ENCODE measurements at places on chromosomes 2 and 18.

GRCh38 chr2:63850649-63851048 lies 9.0 kb downstream of the UGP2 start:
- no peak for DNase-seq

DNA sequence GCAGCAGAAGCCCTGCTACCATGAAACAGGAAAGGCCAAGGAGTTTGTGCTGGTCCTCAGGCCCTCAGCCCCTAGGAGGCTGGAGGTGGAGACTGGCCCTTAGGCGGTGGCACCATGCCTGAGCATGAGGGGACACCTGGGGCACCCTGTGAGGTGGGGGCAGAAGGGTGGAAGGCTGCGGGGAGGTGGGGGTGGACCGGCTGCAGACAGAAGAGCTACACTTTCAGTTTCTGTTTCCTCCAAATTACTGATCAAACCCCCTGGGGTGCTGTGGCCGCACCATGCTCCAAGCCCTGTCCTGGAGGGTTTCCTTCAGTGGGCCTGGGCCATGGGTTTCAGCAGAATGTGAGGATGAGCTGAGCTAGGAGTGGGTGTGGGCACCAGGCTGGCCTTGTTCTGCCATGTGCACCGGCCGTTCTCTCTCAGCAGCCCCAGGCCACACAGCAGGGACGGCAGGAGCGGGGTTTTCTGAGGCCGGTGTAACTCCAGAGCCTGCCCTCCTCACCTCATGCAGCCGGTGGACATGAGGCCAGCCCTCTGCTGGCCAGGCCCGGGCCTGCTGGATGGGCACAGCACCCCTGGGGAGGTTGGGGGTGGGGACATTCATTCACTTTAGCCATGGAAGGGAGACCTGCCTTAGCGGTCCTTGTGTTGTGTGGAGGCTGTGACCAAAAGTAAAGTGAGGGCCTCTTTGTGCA lies 51.5 kb downstream of the PLEKHB2 start:
- no peak for DNase-seq

DNA sequence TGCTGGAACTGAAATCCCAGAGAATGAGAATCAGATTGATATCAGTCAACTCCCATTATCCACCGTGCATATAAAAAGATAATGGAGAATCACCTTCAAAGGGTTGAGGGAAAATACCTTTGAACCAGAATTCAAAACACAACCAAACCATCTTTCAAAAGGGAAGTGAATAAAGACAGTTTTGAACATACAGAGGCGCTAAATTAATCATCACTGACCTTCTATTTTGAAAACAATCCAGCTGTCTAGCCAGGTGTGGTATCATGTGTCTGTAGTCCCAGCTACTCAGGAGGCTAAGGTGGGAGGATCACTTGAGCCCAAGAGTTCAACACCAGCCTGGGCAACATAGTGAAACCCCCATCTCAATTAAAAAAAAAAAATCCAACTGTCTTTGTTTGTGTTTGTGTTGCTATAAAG lies 63.6 kb downstream of the TRABD2A start:
- DNase-seq: no peak

DNA sequence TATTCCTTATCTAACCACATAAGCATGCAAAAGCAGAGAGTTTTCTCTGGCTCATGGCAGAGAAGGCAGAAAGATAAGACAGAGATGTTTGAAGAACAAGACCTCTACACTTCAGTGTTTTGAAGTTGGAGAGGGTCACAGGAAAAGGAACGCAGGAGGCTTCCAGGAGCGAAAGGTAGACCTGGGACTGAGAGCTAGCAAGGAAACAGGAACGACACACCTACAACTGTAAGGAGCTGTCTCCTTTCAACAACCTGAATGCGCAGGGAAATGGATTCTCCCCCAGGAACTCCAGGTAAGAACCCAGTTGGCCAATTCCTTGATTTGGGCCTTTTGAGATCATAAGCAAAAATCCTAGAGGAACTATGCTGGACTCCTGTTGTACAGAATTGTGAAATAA lies 746.6 kb upstream of the DDX18 start:
- DNase-seq: no peak

DNA sequence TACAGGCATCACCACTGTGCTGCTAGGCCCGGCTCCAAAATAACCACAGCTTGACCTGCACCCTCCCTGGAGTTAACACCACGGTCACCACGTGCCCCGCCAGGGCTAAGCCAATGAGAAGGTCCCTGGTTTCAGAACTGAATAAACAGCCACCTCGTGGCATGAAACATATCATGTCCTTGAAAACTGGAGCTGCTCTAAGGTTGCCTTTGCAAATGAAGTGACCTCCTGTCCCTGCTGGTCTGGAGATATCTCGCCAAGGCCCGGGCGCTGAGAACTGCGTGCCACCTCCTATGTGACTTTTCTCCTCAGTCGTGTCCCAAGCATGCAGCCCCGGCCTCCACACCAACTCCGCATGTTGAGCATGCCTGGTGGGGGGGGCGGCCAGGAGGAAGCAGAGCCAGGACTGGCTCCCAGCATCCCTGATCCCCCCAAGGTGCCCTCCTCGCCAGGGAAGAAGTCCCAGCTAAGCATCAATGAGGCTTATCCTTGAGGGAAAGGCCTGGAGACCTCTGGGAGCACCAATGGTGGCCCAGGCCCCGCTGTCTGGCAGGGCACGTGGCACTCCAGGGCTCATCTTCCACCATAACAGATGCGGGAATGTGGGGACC lies 16.3 kb upstream of the KCNG2 start:
- no peak for DNase-seq

DNA sequence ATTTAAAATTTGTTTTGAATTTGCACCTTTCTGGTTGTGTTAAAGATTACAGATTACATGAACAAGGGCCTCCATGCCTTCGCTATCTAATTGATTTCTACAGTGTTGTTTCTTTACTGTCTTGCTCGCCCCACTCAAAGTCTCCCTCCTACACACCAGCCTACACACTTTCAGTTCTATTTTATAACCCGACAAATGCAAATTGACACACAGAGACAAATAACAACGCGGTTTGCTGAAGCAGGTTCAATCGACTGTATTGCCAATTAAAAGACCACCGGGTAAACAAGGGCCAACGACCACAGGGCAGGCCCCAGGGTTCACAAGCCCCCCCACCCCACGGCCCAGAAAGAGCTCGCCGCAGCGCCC lies 869 bp downstream of the STARD7 start:
- no peak for DNase-seq

GRCh38 chr18:54899500-54899899 lies 59.8 kb downstream of the CCDC68 start:
- no peak for DNase-seq

DNA sequence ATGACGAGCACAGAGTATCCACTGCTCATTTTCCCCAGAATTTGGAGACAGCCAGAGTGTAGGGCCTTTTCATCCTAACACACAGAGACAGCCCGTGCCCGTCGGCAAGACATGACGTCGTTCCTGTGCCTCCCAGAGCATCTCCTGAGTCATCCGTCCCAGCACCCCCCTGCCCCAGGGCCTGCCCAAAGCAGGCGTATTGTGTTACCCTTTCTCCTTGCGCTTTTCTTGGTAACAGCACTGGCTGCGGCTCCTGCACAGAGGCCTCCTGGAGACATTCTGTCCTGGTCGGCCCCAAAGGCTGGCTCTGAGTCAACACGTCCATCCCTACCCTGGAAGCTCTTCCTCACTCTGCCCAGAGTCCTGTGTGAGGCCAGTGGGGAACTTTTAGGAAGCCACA lies 217.1 kb downstream of the KLHL29 start:
- peak; percentile 89 for DNase-seq

DNA sequence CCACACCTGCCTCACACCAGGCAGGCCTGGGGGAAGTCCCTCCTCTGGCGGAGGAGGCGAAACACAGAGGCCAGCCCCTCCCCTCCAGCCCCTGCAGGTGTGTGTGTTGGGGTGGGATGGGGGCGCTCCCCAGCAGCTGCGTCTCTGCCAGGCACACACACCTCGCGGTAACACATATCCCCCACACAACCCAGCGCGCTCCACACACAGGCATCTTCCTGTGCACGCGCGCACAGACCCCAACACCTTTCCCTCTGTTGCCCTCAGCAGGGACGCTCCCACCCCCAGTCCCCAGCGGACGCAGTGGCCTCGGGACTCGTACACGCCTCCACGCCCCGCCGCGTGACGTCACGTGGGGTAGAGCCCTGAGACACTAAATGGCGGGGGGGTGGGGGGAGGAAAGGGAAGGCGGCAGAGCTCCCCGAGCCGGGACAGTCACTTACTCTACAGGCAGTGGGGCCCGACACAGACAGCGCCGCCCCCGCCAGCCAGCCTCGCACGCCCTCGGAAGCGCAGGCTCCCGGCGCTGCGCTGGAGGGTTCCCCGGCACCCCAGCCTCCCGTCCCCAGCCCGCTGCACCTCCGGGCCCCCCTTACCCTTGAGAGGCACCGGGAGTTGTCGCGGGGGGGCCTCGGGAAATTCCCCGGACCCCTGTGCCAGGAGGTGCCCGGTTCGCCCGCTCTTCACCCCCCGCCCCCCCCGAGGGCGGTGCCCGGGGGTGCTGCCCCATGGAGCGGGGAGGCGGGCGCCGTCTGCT lies at the start of gene WNT10A:
Gene WNT10A (plus strand): TSS at position 751 of the 757 bp plus-strand sequence. CDS start 144 bp downstream, outside the sequence.
- no peak for DNase-seq

GRCh38 chr2:52264488-52264887 lies 1232.6 kb upstream of the NRXN1 start:
- no peak for DNase-seq

GRCh38 chr2:136225950-136226835 lies 108.2 kb upstream of the CXCR4 start:
- DNase-seq: no peak

GRCh38 chr18:48252525-48252924 lies 156.7 kb downstream of the ZBTB7C start:
- DNase-seq: no peak

DNA sequence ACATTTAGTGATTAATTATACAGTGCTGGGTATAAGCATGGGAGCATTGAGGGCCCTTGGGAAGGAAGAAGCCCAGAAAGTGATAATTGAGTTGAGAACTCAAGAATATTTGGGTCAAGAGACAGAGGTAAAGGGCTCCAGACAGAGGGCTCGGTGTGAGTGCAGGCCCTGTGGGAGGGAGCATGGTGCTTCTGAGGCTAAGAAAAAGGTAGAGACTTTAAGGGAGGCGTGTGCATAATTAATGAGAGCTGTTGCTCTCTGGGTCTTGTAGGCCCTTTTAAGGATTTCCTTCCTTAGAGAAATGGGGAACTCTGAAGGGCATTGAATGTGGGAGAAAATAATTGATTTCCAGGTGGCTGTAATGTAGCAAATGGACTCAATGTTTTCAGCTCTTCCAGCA lies 735.0 kb upstream of the POU3F3 start:
- no peak for DNase-seq

- DNase-seq: no peak
Observed at GRCh38 chr2:134718023-134718816, 580 bp downstream of the TMEM163 start.

DNA sequence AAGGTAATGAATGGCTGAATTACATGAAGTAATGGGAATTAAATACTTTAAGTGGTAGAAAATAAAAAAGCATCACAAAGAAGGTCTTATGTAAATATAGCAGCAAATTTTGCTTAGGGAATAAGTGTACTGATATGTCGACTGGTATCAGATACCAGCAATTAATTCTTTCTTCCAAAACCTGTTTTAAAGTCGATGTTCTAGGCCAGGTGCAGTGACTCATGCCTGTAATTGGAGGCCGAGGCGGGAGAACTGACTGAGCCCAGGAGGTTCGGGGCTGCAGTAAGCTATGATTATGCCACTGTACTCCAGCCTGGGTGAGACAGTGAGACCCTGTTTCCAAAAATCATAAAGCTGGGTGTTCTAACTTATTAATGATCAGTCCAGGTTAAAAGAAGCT lies 30.3 kb downstream of the SP3 start:
- DNase-seq: no peak

- no peak for DNase-seq
Observed at GRCh38 chr2:128591861-128592822, 273.5 kb upstream of the HS6ST1 start.

DNA sequence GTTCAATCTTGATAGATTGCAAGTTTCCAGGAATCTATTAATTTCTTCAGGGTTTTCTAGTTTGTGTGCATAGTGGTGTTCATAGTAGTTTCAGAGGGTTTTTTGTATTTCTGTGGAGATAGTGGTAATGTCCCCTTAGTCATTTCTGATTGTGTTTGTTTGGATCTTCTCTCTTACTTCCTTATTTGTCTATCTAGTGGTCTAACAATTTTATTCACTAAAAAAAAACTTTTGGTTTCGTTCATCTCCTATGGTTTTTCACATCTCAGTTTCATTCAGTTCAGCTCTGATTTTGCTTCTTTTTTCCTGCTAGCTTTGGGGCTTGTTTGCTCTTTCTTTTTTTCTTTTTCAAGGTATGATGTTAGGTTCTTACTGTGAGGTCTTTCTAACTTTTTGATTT lies 94.5 kb downstream of the SNTG2 start:
- DNase-seq: no peak

DNA sequence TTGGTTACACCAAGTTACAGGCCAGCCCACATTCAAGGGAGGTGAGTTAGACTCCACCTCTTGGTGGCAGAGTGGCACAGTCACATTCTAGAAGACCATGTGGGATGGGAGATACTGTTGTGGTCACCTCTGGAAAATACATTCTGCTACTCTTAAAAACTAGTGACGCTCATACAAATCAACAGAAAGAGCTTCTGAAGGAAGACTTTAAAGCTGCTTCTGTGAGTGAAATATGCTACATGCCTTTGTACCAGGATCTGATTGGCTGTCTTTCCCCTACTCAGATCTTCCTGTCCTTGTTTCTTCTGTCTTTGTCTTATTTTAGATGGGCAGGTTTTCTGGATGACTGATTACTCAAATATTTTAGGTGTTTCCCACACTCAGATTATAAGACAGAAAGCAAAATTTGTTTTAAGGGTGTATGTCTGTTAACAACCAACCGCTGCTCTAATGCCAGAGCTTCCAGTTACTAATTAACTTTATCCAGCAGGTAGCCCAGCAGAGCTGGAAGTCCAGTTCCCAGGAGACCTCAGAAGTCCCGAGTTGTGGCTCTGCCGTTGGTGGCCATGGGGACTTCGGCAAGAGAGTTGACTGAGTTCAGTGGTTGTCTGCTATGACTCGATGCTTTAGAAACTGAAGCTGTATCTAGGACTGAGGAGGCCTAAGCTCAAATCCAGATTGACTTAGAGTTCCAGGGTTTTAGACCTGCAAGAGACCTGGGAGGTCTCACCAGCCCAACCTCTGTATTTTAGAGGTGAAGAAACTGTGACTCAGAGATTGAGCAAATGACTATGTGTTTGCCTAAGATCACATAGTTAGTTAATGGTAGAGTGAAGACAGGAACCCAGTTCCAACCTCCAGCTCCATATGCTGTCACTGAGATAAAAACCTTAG lies 7.4 kb downstream of the IL1R2 start:
- DNase-seq: no peak

- DNase-seq: no peak
Observed at GRCh38 chr18:12500986-12501385, 93.3 kb downstream of the PRELID3A start.

GRCh38 chr18:8095947-8096570 lies 513.2 kb upstream of the RAB12 start:
- DNase-seq: no peak
